ENCODE measurements at places on chromosomes 11 and 22.

GRCh38 chr11:70075836-70076235 lies 2.3 kb upstream of the ANO1 start:
- DNase-seq, result no peak

DNA sequence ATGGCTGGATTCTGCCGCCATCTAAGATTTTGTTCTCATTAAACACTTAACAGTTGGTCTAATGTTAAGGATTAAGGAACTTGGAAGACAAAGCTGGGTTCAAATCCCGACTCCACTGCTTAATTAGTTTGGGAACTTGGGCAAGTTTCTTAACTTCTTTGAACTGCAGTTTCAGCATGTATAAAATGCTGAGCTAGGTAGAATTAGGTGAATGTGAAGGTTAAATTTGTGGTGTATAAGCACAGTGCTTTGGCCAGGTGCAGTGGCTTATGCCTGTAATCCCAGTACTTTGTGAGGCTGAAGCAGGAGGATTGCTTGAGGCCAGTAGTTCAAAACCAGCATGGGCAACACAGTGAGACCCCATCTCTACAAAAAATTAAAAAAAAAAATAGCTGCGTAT lies 160.7 kb upstream of the RASSF10 start:
- DNase-seq, result no peak

DNA sequence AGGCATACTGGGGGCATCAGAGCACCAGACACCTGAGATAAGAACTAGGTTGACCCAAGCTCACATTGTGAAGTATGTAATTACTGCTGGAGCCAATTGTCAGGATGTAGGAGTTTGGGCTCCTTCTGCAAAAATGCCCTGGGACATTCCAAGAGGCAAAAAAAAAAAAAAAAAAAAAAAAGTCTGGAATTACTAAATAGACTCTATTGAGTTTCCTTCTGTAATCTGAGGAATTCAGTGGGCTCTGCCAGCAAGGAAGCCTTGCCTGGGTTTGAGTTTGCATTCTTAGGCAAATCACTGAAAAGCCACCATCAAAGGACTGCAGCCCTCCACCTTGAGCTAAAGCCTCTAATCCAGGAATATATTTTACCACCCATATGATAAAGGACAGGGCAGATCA lies 8.0 kb upstream of the CAVIN3 start:
- DNase-seq, result no peak

GRCh38 chr11:126113963-126114362 lies 51.3 kb upstream of the CDON start:
- no peak for DNase-seq

GRCh38 chr11:114316980-114317786 lies 21.0 kb downstream of the NNMT start:
- DNase-seq, result no peak

Data from stimulated activated CD4-positive, alpha-beta T cell treated with anti-CD3 and anti-CD28 coated beads, Interleukin-12 subunit alpha, Interleukin-12 subunit beta, amount 100 ng/mL, for 48 hours (primary cell).